Fibroblast of skin of left biceps (primary cell): ENCODE measurements at places on chromosomes 3 and 15.

DNA sequence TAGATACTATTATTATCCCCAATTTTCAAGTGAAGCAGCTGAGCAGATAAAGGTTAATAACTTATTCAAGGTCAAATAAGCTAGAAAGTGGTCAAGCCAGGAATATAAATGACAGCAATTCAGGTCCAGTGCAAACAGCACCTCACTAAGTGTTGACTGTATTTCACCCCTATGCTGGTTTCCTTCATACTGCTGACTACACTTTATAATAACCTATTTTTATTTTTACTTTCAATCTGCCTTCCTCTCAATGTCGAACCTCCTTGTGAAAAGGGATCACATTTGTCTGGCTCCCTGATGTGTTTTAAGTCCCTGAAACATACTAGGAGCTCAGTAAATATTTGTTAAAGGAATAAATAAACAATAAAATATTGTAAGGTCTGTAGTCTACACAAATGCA, 146.1 kb downstream of the NAALADL2 start:
- no peak for DNase-seq

GRCh38 chr3:70820397-70820796, 508.0 kb upstream of the MDFIC2 start:
- no peak for DNase-seq

- no peak for DNase-seq
Observed at GRCh38 chr15:38084289-38084688, 149.8 kb downstream of the TMCO5A start.

DNA sequence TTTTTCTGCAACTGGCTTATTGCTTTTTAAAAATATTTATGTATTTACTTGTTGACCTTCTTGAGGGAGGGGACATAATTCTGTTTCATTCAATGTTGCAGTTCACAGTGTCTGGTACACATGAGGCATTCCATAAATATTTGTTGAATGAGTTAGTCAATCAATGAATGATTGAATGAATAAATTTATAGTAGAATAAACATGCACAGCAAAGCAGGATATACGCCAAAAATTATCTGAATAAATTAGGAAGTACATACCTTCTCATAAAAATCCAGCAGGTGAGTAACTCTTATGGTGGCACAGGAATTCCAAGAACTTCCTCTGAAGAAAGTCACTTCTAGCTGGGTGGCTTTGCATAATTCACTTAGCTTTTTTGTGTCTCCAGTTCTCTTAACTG, 469.4 kb upstream of the ATP11B start:
- DNase-seq, result no peak

DNA sequence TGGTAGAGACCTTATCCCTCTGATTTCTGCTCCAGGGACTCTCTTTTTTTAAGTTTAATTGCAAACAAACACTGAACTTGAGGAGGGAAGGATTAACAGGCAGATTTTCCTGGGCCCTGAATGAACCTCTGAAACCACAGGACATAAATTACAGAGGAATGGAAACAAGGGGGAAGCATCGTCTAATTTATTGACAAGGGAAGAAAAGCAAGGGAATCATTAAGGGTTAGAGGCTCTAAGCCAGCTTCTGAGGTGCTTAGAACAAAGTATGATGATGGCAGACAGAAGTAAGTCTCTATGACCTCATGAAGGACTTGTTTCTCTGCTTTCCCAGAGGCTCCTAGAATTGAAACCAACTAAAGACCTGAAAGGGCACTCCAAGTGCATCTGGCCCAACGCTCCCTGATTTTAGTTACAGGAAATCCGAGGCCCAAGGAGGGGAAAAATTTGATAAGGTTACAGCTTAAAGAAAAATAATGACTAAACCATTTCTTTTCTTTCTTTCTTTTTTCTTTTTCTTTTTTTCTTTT, 244.7 kb upstream of the NR2E3 start:
- DNase-seq, result no peak

GRCh38 chr3:15882577-15882976, 84.8 kb upstream of the ANKRD28 start:
- DNase-seq, result no peak
